Activated T-cell treated with anti-CD3 and anti-CD28 coated beads, Interleukin-2, amount 50 U/mL, for 4 hours (primary cell): ENCODE measurements at places on chromosomes 5 and 9. TPM values are rescaled to one million over a fixed set of nuclear protein-coding genes. Genes with fewer than 3 reads are reported as not detected.

Gene CARTPT
- total RNA-seq, result not detected

Gene DOCK2
- total RNA-seq, result 132 TPM

- no peak for DNase-seq
Observed at GRCh38 chr5:132462856-132463745, 27.5 kb downstream of the IRF1 start.

DNA sequence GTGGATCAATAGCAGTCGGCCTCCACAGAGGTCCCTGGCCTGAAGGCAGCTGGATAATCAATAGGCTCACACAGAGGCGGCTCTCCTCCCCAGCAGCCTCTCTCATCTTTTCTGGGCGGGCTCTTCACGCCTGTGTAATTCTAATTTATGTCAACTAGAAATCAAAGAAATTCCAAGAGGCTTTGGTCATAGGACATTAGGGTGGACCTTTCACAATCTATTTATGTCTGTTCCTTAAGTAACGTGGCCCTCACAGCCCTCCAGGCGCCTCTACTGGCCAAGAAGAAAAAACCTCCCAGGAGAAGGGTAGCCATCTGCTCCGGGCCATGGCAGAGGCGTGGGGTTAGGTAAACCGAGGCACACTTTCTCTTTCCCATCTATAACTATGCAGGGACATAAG lies 205.1 kb upstream of the EFNA5 start:
- DNase-seq, result no peak

DNA sequence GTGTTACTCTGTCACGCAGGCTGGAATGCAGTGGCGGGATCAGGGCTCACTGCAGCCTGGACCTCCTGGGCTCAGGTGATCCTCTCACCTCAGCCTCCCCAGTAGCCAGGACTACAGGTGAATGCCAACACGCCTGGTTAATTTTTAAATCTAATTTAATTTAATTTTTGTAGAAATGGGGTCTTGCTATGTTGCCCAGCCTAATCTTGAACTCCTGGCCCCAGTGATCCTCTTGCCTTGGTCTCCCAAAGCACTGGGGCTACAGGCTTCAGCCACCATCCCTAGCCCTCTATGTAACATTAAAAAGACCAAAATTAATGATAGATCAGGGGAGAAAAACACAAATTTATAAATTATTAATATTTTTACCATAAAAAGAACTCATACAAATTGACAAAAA lies 11.3 kb upstream of the UBAP2 start:
- DNase-seq, result no peak

- no peak for DNase-seq
Observed at GRCh38 chr5:67462147-67462546, 265.5 kb upstream of the CD180 start.

DNA sequence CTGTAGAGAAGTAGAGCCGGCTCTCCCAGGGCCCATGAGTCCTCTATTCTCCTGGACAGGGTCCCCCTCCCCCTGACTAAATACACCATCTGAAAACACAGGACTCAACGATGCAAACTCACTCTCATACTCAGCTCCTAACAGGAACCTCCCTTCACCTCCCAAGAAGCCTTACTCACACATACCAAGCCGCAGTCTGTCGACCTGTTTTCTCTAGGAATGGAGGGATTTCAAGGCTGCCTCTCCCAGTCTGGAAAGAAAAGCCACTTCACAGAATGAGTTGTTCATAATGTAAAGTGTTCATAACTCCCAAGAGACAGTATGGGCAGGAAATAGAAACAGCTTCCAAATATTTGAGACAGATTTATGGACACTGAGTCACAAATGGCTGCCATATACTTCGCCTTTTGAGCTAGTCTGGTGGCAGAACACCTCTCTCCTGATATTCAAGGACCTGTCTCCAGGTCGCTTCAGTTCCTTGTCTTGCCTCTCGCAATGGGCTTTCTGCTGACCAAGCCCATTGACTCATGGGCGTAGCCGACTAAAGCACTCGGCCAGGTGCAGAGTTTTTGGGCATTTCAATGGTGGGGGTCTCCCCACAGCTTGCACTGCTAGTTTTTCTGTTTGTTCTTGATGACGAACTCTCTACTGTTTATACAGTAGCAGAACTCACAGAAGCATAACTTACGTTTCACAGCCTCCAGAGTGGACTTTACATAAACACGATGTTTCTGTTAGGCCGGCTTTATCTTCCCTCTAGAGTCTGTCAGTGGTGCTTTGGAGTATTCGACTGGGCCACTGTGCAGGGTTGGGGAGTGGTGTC lies 25.0 kb upstream of the IL17B start:
- no peak for DNase-seq

DNA sequence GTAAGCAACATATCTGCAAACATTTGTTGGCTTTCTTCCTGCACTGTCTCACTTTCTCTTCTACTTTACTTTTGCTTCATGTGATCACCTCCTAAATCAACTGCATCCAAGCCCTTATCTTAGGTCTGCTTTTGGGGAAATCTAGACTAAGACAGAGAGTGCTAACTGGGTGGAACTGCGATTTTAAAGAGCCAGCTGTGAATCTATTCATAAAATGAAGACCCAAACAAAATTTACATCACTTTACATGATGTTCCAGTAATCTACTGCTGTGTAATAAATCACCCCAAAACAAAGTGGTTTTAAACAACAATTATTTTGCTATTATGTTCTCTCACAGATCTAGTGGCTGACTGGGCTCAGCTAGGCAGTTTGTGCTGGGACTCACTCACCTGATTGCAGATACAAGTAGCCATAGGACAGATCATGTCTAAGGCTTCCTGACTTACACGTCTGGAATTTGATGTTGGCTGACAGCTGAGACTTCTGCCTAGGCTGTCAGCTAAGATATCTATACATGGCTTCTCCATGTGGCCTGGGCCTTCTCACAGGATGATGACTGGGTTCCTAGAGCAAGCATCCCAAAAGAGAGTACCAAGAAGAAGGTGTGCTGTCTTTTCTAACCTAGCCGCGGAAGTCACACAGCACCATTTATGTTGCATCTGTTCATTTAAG lies 145.1 kb upstream of the TBCA start:
- DNase-seq, result no peak

- DNase-seq, result no peak
Observed at GRCh38 chr9:84061613-84062193, 81.1 kb downstream of the RMI1 start.

DNA sequence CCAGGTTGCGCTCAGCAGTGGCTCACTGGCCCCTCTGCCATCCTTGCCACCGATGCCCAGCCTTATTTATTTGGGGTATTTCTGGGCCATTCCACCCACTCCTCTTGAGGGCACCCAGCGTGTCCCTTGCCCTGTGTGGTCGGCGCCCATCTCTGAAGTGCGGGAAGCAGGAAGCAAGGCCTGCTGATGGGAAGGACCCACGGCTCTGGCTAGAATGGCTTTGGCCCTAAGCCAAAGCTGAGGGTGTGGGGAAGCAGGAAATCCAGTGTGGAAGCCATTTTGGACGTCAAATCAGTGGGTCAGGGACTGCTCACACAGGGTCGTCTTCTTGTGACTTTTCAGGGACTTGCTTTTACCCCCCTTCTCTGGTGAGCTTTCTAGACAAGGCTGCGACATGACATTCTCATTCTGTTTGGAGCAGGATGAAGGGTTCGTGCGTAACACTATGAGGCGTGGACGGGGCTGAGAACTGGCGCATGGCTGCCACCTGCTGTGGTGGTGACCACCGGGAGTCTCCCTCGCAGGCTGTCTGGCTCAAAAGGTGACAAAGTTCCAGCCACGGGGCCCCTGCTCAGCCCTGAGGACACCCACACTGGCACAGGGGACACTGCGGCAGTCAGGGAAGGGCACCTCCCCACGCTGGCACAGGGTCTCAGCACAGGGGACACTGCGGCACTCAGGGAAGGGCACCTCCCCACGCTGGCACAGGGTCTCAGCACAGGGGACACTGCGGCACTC lies 50.7 kb upstream of the NKD2 start:
- DNase-seq, result no peak

GRCh38 chr5:51860532-51861018 lies 477.3 kb downstream of the ISL1 start:
- no peak for DNase-seq
